ENCODE measurements at places on chromosomes 2 and 18. TPM values are rescaled to one million over a fixed set of nuclear protein-coding genes. Genes with fewer than 3 reads are reported as not detected.

DNA sequence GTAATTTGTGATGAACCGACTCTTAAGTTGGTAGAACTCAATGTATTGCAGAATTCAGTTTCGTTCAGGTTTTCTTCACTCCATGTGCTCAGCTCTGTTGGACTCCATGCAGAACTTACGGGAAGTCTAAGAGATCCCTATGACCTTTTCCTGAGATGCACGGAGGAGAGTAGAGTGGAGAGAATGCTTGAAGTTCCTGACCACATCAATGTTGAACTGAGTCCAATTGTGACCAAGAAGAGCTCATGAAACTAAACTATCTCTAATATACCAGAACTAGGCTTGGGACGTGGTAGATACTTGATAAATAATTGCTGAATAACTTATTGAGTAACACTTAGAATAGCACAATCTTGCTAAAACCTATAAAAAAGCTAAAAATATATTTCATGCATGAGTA lies 47.2 kb downstream of the TMEM178A start:
- H3K27ac ChIP-seq, result no peak overlapping the region
- no peaks in the 10 kb centered on the region for H3K36me3 ChIP-seq
- DNase-seq, result no peak

DNA sequence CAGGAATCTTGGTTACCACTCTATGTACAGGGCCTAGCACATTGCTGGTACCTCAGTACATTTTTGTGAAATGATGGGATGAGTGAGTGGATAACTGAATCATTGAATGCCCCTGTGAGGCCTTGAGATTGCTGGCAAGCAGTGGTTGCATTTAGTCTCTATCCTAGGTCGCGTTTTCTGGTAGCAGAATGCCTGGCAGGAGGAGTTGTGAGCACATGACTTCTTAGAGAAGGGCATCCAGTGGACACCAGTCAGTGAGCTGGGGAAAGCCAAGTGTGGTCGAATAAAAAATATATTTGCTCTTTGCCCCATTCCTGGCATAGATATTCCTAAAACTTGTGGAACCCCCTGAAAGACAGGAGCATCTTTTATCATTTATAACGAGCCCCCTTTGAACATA lies 61.8 kb upstream of the SMAD2 start:
- no peak overlapping the region for H3K27ac ChIP-seq
- H3K4me1 ChIP-seq, result no peaks in the 10 kb centered on the region
- no peak overlapping the region for H3K4me3 ChIP-seq
- DNase-seq, result no peak
- H3K36me3 ChIP-seq, result no peaks in the 10 kb centered on the region
- no peaks in the 10 kb centered on the region for H3K27me3 ChIP-seq

- no peak overlapping the region for H3K4me3 ChIP-seq
- H3K36me3 ChIP-seq, result peaks cover 90% of the 10 kb centered on the region
- no peaks in the 10 kb centered on the region for H3K27me3 ChIP-seq
- peak overlapping the region; percentile 92 for H3K27ac ChIP-seq
- H3K4me1 ChIP-seq, result peaks cover 11% of the 10 kb centered on the region
Observed at GRCh38 chr2:85647823-85648526, 20.0 kb downstream of the SFTPB start.

- no peaks in the 10 kb centered on the region for H3K27me3 ChIP-seq
- no peaks in the 10 kb centered on the region for H3K36me3 ChIP-seq
- H3K4me1 ChIP-seq, result no peaks in the 10 kb centered on the region
- no peak overlapping the region for H3K4me3 ChIP-seq
- no peak overlapping the region for H3K27ac ChIP-seq
- DNase-seq, result no peak
Observed at GRCh38 chr18:47522359-47522758, 270.9 kb upstream of the SKOR2 start.

GRCh38 chr2:104831742-104832141 lies 22.2 kb upstream of the POU3F3 start:
- H3K4me1 ChIP-seq, result no peaks in the 10 kb centered on the region
- peaks cover 3% of the 10 kb centered on the region for H3K27me3 ChIP-seq
- H3K27ac ChIP-seq, result no peak overlapping the region
- no peaks in the 10 kb centered on the region for H3K36me3 ChIP-seq
- H3K4me3 ChIP-seq, result no peak overlapping the region

GRCh38 chr2:11082880-11083279 lies 72.4 kb upstream of the SLC66A3 start:
- no peak overlapping the region for H3K27ac ChIP-seq
- no peak overlapping the region for H3K4me3 ChIP-seq
- H3K4me1 ChIP-seq, result no peaks in the 10 kb centered on the region
- H3K27me3 ChIP-seq, result no peaks in the 10 kb centered on the region
- no peak for DNase-seq

- DNase-seq, result peak; percentile 34
- H3K4me3 ChIP-seq, result no peak overlapping the region
- H3K27me3 ChIP-seq, result peaks cover 9% of the 10 kb centered on the region
- no peaks in the 10 kb centered on the region for H3K4me1 ChIP-seq
- H3K27ac ChIP-seq, result no peak overlapping the region
- H3K36me3 ChIP-seq, result no peaks in the 10 kb centered on the region
Observed at GRCh38 chr2:73156539-73157124, 43.9 kb upstream of the RAB11FIP5 start.

DNA sequence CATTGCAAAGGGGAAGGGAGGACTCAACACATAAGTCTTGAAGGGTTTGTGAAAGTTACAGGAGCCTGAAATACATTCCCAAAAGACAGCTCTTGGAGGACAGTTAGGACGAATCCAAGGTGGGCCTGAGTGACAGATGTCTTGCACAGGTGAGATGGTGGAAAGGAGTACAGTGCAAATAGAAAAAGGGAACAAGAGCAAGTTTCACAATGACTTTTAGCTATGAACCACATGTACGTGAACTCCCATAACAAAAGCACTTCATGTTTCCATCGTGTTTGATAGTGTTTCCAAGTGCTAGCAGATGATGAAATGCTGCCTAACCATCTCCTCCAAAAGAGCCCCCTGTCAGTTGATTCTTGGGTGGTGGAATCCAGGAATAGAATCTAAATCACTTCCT lies 1.8 kb downstream of the IL18RAP start:
- no peak overlapping the region for H3K4me3 ChIP-seq
- no peak for DNase-seq
- no peaks in the 10 kb centered on the region for H3K4me1 ChIP-seq
- H3K27me3 ChIP-seq, result no peaks in the 10 kb centered on the region
- no peak overlapping the region for H3K27ac ChIP-seq

GRCh38 chr2:197453914-197454398 lies 604 bp downstream of the COQ10B start:
- H3K4me3 ChIP-seq, result peak overlapping the region; percentile 89
- H3K4me1 ChIP-seq, result peaks cover 19% of the 10 kb centered on the region
- DNase-seq, result peak; percentile 75
- H3K27me3 ChIP-seq, result no peaks in the 10 kb centered on the region
- peak overlapping the region; percentile 98 for H3K27ac ChIP-seq

GRCh38 chr2:119852214-119852613 lies 92.5 kb downstream of the PTPN4 start:
- DNase-seq, result no peak
- no peaks in the 10 kb centered on the region for H3K36me3 ChIP-seq
- peaks cover 5% of the 10 kb centered on the region for H3K4me1 ChIP-seq
- H3K4me3 ChIP-seq, result no peak overlapping the region
- no peak overlapping the region for H3K27ac ChIP-seq
- H3K27me3 ChIP-seq, result no peaks in the 10 kb centered on the region

GRCh38 chr2:177289824-177290628 lies 25.5 kb upstream of the NFE2L2 start:
- H3K36me3 ChIP-seq, result no peaks in the 10 kb centered on the region
- no peaks in the 10 kb centered on the region for H3K27me3 ChIP-seq
- DNase-seq, result no peak

- H3K27ac ChIP-seq, result peak overlapping the region; percentile 12
- no peak overlapping the region for H3K4me3 ChIP-seq
- no peaks in the 10 kb centered on the region for H3K36me3 ChIP-seq
- peaks cover 26% of the 10 kb centered on the region for H3K4me1 ChIP-seq
- no peaks in the 10 kb centered on the region for H3K27me3 ChIP-seq
Observed at GRCh38 chr2:235614176-235614860, 120.5 kb downstream of the AGAP1 start.

DNA sequence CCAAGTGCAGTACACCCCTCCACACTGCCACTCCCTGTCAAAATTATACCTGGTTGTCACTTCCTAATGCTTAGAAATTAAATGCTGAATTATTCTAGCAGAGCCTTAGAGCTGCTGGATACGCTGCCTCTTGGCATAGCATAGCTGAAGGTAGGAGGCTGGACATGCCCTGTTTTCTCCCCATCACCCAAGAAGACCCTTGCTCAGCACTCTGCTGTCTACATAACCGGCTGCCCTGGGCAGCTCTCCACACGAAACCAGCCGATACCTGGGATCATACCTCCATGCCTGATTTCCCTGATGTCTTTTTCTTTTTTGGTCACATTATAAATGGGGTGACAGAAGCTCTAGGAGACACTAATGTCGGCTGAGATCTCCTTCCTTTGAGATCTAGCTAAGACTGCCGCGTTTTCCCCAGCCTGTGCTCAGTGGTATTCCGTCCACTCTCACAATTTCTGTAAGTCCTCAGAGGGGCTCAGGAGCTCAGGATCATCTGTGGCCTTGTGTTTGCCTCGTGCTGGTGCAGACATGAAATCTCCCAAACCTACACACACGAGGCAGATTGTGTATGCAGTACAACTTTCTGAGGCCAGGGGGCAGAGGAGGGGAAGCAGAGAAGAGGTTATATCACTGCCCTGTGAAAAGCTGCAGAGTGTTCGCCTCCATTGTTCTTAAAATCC lies 13.5 kb upstream of the ZAP70 start:
- H3K36me3 ChIP-seq, result no peaks in the 10 kb centered on the region
- no peak overlapping the region for H3K4me3 ChIP-seq
- no peak overlapping the region for H3K27ac ChIP-seq
- no peaks in the 10 kb centered on the region for H3K27me3 ChIP-seq

GRCh38 chr2:33265584-33266338 lies 210.7 kb upstream of the RASGRP3 start:
- no peak overlapping the region for H3K4me3 ChIP-seq
- no peaks in the 10 kb centered on the region for H3K4me1 ChIP-seq
- no peak overlapping the region for H3K27ac ChIP-seq
- no peaks in the 10 kb centered on the region for H3K27me3 ChIP-seq
- H3K36me3 ChIP-seq, result peaks cover 10% of the 10 kb centered on the region

DNA sequence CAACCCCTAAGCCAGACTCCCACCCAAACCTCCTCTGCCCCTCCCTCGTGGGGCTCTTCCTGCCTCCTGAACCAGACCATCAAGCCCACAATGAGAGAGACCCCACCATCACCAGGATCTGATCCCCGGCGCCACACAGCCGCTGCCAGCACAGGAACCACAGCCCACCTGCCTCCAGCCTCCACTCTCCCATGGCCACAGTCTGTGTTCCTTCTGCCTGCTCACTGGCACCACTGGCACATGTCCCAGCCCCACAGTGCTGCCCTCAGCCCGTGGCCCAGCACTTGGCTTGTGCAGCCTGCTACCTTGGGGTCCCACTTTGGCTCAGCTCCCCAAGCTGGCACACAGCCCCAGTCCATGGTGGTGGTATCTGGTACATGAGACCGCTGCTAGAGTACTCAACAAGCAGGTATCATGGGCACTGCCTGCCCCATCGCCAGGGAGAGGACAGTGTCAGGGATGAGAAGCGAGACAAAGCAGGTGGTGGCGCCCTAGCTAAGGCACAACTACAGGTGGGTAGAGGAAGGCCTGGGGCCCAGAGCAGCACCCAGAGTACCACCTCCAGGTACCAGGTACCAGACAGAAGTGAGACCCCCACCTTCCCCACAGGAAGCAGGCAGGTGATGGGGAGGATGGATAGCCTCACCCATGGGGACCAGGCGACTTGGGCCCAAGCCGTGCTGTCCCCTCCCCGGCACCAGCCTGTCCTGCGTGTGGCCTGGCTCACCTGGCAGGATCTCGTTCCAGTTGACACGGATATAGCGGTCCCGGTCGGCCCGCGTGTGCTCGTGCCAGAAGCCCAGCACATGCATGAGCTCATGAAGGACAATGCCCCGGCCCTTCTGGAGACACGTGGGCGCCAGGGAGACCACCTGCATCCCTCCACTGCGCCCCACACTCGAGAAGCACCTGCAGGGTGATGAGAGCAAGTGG lies 6.2 kb downstream of the ASTL start:
- no peak for DNase-seq
- no peaks in the 10 kb centered on the region for H3K36me3 ChIP-seq
- no peaks in the 10 kb centered on the region for H3K4me1 ChIP-seq
- H3K27ac ChIP-seq, result no peak overlapping the region
- no peaks in the 10 kb centered on the region for H3K27me3 ChIP-seq

DNA sequence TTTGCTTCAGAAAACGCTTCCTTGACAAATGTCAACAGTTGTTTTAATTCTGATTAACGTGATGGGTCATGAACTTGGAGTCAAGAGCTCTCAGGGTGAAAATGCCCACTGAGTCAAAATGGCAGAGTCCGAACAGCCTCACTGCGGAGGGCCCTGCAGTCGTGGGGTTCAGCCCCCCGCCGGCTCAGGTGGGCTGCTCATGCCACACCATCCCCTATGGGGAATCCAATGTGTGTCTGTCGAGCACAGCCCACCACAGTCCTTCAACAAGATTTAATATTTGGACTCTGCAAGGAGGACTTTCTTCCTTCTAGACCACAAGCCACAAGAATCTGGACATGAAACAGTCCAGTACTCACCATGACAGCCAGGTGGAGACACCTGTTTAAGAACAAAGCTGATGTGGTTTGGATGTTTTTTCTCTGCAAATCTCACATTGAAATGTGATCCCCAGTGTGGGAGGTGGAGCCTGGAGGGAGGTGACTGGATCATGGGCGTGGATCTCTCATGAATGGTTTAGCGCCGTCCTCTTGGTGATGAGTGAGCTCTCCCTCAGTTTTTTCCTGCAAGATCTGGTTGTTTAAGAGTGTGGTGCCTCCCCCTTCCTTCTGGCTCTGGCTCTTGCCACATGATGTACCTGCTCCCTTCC lies 201.0 kb downstream of the NDUFA10 start:
- no peak overlapping the region for H3K27ac ChIP-seq
- no peaks in the 10 kb centered on the region for H3K36me3 ChIP-seq
- H3K27me3 ChIP-seq, result peaks cover 11% of the 10 kb centered on the region
- no peak overlapping the region for H3K4me3 ChIP-seq
- no peak for DNase-seq

- no peak for DNase-seq
- no peaks in the 10 kb centered on the region for H3K27me3 ChIP-seq
- H3K4me1 ChIP-seq, result no peaks in the 10 kb centered on the region
- no peaks in the 10 kb centered on the region for H3K36me3 ChIP-seq
- H3K4me3 ChIP-seq, result no peak overlapping the region
Observed at GRCh38 chr18:9974279-9974915, 60.6 kb downstream of the VAPA start.

- DNase-seq, result no peak
- peak overlapping the region; percentile 53 for H3K27ac ChIP-seq
- H3K36me3 ChIP-seq, result no peaks in the 10 kb centered on the region
Observed at GRCh38 chr2:168518555-168519066, 62.5 kb downstream of the CERS6 start.

GRCh38 chr2:95077530-95077825 lies 44.1 kb downstream of the MRPS5 start:
- H3K27me3 ChIP-seq, result peaks cover 13% of the 10 kb centered on the region
- DNase-seq, result no peak
- H3K36me3 ChIP-seq, result no peaks in the 10 kb centered on the region
- no peak overlapping the region for H3K4me3 ChIP-seq

GCG gene
- total RNA-seq, result not detected

PFN4 gene
- total RNA-seq, result not detected

RASGRP3 gene
- total RNA-seq, result 10.0 TPM

BMP10 gene
- not detected for total RNA-seq

PARD6G gene
- total RNA-seq, result 9.2 TPM

MYO3B gene
- total RNA-seq, result not detected

ADD2 gene
- 0.20 TPM for total RNA-seq

PLEK gene
- total RNA-seq, result 4.7 TPM
